Cerebellar nuclear complex (tissue), 1 donor: ENCODE measurements at places on chromosomes 11 and 22.

- DNase-seq, result no peak
Measured at GRCh38 chr11:64222651-64223000, 3.4 kb downstream of the TRPT1 start.

- DNase-seq, result no peak
Measured at GRCh38 chr11:122100037-122100755, 15.8 kb downstream of the BLID start.

DNA sequence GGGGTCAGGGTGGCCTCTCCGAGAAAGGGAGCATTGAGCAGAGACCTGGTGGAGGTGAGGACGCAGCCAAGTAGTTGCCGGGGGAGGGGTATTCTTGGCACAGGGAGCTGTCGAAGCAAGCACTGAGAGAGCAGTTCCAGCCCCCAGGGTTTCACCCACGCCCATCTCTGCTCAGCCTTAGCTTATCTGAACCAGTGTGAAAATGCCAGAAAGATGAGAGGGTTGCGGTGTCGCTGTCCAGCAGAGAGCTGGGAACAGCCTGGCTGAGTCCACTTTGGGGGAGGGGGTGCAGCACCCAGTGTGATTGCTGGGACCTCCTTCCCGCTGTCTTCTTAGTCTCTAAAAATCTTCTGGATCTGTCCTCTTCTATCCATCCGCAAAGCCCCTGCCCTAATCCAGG, 123.3 kb upstream of the TBCEL start:
- no peak for DNase-seq

GRCh38 chr11:17490938-17491337, 14.3 kb upstream of the ABCC8 start:
- no peak for DNase-seq

DNA sequence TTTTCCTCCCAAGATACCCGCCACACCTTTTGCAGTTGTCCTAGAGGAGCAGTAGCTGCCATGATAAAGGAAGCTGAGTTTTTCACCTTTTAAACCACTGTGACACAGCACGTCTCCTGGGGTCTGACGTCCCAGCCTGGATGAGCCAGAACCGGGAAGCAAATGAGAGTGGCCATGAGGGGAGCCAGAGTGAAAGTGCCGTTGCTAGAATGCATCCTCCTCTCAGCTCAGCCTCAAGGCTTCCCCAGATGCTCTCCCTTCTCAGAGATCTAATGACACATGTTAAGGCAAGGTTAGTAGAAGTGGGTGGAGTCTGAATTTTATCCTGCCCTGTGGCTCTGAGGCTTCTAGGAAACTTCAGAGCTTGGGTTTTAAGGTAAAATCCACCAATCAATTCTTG, 23.4 kb upstream of the HTR3A start:
- DNase-seq, result no peak

DNA sequence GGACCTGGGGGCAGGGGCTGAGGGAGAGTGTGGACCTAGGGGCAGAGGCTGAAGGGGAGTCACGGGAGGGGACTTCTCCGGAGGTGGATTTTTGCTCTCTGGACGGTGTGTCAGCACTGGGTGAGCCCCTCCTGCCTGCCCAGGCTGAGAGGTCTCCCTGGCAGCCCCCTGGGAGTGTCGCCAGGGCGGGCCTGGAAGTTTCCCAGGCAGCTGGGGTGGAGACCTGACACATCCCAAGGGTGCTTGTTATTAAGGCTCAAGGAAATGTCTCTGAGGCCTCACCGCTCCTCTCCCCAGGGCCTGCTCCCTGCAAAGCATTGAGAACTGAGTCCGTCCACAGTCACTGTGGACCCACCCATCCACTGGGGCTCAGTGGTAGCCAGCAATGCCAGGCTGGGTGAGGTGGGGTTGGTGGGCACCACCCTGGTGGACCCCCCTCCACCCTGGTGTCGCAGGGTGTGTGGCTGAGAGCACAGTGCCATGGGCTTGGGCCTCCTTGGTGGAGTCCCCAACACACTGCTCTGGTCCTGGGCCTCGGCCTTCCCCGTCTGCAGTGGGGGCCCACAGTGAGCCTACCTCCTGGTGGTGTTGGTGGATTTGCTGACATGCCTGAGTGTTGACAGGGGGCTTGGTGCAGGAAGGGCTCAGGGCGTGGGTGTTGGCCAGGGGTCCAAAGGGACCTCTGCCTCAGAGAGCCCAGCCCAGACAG, 2.5 kb downstream of the CD81 start:
- no peak for DNase-seq

DNA sequence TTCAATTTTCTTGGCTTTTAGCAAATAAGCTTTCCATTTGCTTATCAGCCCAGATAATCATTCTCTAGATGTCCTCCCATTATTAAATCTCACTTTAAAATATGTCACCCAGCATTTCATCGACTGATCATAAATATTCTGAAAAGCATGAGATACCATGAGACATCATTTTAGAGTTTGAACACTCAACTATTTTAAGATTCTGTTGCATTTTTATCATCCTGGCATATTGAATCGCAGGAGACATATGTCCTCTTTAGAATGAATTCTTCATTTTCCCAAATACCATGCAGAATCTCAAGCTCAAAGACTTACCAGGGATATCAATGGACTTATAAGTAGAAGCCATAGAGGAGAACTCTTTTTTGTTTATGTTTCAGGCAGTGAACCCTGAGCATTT, at the start of gene OR52A5:
OR52A5 (minus strand) TSS at position 361 of the 400 bp plus-strand sequence. CDS start 5,714 bp downstream, outside the sequence.
- no peak for DNase-seq

- DNase-seq, result no peak
Measured at GRCh38 chr11:134923441-134923840, 511.4 kb upstream of the B3GAT1 start.

- DNase-seq, result no peak
Measured at GRCh38 chr11:123176785-123177184, 18.3 kb downstream of the CLMP start.

DNA sequence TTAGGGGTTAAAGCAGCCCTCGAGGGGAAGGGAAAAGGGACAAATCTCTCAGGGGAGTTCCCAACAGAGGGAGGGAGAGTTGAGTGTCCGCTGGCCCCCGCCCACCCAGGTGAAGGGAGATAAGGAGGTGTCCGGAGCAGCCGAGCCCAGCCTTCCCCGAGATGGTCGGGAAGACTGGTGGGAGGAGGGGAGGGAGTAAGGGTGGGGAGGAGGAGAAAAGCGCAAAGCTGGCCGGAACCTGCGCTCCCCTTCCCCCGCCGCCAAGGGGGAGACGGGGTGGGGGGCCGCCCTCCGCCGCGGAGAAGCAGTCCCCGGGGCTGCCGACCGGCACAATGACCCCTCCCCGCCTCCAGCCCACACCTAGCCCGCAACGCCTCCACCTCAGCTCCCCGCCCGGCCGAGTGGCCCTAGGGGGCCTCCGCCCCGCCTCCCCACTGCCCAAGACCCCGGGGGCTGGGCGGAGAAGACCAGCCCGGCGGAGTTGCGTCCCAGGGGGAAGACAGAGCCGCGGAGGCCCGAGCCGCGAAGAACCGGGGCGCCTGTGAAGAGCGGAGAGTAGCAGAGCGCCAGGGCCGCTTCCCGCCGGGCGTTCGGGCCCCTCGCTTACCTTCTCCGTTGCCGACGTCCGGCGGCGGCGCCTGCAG, 479 bp downstream of the RSF1 start:
- no peak for DNase-seq

- no peak for DNase-seq
Measured at GRCh38 chr11:12150831-12151382, 40.5 kb downstream of the MICAL2 start.

GRCh38 chr22:17941471-17942406, 82.6 kb downstream of the MICAL3 start:
- DNase-seq, result no peak

DNA sequence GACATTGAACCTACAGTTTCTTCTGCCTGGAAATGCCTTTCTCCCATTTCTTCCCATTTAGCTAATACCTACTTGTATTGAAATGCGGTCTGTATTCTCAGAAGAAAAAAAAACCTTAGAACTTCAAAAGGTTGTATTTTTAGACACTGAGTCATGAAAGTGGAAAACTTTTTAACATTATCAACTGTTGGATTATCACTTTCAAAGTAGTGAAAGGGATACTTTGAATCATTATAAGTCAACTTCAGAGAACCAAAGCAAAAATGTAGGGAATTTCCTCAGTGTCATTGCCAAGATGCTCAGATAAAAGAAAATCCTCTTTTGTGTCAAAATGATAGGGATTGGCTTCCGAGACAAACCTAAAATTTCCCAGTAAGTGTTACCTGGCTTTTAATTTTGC, 6.6 kb downstream of the HOATZ start:
- no peak for DNase-seq

DNA sequence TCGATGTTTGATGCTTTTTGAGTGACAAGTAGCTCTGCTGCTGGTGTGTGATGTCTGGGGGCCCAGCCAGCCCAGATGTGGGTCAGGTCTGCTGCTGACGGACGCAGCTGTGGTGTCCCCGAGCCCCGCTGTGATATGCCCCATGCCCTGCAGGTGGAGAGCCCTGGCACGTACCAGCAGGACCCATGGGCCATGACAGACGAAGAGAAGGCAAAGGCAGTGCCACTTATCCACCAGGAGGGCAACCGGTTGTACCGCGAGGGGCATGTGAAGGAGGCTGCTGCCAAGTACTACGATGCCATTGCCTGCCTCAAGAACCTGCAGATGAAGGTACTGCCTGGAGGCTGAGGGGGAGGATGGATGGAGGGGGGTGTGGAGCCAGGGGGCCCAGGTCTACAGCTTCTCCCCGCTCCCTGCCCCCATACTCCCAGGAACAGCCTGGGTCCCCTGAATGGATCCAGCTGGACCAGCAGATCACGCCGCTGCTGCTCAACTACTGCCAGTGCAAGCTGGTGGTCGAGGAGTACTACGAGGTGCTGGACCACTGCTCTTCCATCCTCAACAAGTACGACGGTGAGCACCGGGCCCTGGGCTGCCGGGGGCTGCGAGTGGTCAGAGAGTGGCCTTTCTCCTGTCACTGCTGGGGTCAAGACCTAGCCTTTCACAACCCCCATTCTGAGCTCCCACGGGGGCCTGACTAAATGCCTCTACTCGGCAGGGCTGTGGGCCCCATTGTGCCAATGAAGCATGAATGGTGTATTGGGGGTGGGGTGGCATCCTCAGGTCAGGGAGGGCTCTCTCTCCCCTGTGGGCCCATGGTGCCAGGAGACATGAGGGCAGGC, 7.3 kb downstream of the AIP start:
- no peak for DNase-seq

- DNase-seq, result no peak
Measured at GRCh38 chr22:47780281-47780875, 1017.9 kb downstream of the TBC1D22A start.

DNA sequence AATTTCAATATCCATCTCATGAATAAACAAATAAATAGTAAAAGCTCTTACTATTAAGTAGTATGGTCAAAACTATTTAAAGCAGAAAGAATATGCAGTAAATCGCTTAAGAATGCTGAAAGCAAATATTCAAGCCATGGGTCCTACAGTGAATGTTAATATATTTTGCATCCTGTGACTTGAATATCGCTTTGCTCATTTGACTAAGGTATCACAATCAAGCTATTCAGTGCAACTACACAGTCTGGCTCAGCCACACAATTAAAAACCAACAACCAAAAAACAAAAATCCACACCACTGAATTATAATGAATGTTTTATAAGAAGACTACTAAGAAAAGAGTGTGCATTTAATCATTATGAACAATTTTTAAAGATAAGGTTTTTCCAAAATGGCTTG, 45.3 kb downstream of the RAB6A start:
- DNase-seq, result no peak

- DNase-seq, result no peak
Measured at GRCh38 chr22:48901324-48901723, 926.3 kb downstream of the BRD1 start.

DNA sequence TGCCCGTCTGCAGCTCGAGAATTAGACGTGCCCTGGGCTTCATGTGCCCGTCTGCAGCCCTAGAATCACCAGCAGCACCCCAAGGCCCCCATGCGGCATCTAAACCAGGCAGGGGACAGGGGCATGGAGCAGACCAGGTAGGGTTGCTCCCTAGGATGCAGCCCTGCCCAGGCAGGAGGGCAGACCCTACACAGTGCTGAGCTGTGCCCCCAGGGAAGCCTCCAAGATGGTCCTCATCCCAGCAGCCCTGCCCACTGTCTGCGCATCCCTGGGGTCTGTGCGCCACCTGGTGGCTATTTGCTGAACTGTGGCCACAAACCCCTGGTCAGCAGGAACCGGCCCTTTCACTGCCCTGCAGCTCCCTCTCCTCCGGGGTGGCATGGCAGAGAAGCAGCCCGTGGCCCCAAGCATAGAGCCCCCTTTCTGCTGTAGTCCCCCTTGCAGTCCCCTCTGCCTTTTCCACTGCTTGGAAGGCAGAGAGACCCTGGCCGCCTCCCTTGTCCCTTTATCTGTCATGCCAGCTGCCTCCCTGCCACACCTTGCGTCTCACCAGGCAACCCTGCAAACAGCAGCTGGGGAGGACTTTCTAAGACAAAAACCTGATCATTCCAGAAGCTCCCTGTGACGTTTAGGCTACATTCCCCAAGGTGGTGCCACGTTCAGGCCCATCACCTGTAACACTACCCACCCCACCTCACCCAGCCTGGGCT, 86.6 kb downstream of the KCNQ1 start:
- DNase-seq, result no peak

GRCh38 chr11:96264364-96264763, 78.6 kb downstream of the MAML2 start:
- no peak for DNase-seq

DNA sequence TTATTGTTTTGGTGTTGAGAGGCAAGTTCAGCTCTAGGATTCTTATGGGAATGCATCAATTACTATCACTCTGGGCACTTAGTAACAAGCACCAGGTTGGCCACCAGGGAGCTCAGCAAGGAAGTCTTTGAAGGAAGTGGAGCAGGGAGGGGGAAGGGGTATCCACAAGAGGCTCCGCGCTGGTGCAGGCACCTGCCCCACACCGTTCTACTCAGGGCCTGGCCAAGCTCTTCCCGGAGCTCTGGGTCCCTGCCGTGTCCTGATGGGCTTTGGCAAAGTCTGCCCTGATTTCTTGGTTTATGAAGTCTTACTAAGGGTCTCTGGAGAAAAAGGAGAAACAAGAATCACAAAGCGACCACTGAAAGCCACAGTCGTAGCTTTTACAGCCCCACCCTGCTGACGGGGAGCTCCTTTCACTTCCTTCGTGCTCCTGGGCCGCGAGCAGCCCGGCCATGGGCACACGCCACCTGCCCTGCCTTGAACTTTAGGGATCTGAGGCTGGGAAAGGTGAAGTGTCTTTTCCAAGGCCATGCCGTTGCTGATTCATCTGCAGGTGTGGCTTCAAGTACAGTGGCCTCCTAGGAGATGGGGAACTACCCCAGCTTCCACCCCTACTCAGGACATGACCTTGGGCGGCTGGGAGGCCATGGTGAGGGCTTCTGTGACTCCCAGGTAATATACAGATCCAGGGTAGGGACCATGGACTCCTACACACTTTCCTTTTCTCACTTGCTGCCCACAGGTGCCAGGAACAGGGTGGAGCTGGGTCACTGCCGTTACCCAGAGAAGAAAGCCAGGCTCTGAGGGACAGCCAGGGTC, 15.9 kb upstream of the LRRC32 start:
- no peak for DNase-seq
